Stimulated activated CD4-positive, alpha-beta T cell treated with anti-CD3 and anti-CD28 coated beads, Interleukin-2, amount 100 ng/mL, for 48 hours (primary cell): ENCODE measurements at places on chromosomes 16 and 17.

DNA sequence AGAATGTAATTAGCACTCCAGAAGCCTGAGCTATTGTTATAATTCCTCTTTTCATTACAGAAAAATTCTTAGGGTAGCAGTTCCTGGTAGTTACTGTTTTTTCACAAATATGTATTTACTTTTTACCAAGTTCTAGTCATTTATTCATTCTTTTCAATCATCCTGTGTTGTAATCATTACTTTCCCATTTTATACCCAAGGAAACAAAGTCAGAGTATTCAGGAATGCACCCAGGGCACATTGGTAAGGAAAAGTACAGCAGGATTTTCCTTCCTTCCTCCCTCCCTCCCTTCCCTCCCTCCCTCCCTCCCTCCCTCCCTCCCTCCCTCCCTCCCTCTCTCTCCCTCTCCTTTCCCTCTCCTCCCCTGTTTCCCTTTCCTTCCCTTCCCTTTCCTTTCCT lies 115.9 kb upstream of the RBFOX1 start:
- DNase-seq = no peak

DNA sequence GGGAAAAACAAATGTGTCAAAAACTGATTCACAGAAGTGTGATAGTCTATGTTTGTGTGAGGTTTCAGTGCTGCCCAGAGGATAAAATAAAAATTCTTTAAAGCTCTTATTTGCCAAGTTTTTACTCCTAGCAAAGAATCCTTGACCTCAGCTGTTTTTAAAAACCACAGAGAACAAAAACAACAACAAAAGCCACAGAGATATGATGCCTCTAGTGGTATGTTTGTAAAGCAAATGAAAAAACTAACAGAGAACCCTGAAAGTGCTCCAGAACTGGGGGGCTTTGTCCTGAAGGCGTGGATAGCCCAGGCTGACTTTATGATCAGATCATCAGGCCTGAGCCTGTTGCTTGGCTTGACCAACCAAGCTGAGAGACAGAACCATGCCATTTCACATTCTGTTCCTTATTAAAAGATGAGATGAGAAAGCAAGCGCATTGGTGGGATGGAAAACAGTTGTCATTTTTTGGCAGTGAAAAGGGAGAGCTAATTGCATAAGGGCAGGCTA lies 411.0 kb downstream of the CPPED1 start:
- DNase-seq = no peak

DNA sequence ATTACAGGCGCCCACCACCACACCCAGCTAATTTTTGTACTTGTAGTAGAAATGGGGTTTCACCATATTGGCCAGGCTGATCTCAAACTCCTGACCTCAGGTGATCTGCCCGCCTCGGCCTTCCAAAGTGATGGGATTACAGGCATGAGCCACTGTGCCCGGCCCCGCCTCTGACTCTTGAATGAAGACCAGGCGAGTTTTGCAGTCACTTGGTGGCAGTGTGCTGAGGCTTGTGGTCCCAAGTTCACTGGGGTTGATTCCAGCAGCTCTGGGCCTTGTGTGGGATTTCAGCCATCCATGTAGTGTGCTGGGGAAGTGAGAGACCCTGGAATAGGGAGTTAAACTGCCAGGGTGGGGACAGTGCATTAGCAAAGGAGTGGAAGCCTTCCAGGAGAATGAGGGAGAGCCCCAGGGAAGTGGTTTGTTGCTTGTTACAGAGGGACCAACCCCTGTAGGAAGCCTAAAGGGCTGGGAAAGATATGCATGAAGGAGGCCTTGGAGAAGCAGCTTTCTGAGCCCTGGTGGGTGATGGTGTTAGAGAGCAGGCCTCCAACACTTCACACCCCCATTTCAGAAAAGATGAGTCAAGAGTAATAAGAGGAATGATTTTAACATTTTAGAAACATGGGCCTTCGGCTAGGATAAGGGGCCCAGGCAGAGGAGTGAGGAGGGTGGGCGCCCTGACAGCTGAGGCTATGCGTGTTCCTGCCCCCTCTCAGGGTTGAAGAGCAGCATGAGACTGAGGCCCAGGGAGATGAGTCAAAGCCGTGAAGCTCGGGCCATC lies 14.5 kb downstream of the PSKH1 start:
- no peak for DNase-seq

GRCh38 chr16:81716478-81717225 lies 62.4 kb upstream of the PLCG2 start:
- no peak for DNase-seq

DNA sequence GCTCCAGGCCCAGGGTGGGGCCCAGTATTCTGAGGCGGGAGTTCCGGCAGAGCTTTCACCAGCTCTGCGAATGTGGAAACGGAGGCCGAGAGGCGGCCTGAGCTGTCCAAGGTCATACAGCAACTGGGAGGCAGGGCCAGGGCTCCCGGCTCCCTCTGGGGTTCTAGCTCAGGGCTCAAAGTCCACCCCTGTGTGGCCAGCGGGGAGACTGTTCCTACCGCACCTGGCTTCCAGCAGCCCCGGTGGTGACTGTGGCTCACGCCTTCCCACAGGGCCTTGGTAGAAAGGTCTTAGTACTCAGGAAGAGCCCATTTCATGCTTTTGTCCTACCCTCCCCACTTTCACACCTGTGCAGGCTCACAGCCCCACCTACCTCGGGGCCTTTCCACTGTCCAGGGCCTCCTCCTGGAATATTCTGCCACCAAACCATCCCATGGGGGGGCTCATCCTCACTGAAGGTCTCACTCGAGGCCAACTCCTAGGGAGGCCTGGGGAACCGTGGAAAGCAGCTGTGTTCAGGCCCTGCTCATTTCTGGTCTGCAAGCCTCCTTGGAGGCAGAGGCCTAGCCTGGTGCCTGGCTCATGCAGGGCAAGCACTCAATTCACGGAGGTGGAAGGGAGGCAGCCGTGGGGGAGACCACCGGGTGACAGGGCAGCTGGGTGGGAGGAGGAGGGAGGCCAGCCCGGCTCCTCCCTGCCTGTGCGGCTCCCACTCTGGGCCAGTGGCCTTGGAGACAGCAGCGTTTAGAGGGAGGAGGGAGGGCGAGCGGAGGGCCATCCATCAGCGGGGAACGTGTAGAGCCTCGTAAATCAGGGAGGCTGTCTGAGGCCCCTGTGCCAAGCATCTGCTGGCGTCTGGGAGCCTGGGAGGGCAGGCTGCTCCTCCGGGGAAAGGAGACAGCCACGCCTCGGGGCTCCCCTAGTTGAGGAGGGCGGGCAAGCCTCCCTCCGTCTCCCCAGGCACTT lies 12.7 kb upstream of the DOC2B start:
- DNase-seq = no peak

DNA sequence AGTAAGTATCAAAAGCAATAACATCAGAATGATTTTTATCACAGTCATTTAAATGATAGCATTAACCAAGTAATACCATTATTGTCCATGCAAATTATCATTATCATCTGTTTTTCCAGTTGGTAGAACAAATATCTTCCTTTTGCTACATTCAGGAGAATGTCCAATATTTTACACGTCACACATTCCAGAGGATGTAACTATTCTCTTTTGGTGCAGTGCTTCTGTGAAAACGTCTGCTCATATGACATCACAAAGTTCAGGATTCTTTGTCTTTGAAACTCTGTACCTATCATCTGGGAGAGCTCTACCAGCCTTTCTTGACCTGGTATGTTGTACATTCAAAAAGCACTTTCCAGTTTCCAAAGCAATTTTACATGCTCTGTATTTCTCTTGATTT lies 40.2 kb upstream of the PITPNM3 start:
- DNase-seq = no peak

DNA sequence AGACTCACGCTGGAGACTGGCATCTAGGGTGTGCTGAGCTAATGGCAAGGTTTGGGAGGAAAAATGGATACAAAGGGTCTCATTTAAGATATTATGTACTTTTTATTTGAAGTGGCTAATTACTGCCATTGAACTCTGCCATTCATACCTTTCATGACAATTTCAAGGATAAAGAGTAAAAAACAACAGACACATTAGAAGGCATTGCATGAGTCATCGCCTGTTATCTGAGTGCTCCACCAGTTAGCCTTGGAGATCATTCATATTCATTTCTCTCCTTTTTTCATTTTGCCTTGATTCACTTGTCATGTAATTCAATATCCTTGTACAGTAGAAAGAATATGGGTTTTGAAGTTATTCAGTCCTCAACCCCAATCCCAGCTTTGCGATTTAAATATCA lies 109.5 kb downstream of the CDH8 start:
- DNase-seq = no peak

DNA sequence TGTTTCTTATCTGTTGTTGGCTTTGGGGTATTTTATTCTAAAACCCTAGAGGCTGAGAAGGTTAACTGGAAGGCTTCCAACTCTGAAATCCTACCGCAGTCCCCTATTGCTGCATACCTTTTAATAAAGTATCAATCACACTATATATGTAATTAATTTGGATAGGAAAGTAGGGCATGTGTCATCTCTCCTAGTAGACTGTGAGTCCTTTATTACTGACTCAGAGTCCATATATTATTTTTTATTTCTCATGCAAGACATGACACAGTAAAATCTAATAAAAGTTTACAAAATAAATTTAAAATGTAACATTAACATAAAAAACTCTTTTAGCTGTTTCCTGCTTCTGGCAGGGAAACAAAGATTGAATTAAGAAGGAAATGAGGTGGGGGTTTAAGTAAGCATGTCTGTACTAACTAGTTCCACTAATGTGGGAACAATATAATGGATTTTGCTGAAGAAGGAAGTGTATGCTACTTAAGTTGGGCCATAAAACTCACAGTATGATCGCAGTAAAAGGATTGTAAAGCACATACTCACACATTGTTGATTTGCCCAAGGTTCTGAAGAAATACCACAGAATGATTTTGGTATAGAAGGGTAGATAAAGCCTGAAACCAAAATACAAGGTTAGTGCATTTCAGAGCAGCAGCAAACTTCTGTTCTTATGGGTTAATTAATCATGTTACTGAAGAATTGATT lies 97.6 kb upstream of the HLF start:
- no peak for DNase-seq

- no peak for DNase-seq
These were observed 11.9 kb downstream of the ZNF629 start for GRCh38 chr16:30775131-30775391.

- DNase-seq = no peak
These were observed at the start of gene WFIKKN1 for GRCh38 chr16:630815-631405. Gene WFIKKN1 (plus strand): TSS chr16:630985. CDS start chr16:631254, 269 bp downstream.
